ENCODE measurements at places on chromosomes 2 and 18. TPM values are rescaled to one million over a fixed set of nuclear protein-coding genes. Genes with fewer than 3 reads are reported as not detected.

- peak; percentile 70 for DNase-seq
These were observed 54.9 kb downstream of the EXOC6B start for GRCh38 chr2:72770879-72771461.

Gene IL1RN
- 3.2 TPM for polyA plus RNA-seq

DNA sequence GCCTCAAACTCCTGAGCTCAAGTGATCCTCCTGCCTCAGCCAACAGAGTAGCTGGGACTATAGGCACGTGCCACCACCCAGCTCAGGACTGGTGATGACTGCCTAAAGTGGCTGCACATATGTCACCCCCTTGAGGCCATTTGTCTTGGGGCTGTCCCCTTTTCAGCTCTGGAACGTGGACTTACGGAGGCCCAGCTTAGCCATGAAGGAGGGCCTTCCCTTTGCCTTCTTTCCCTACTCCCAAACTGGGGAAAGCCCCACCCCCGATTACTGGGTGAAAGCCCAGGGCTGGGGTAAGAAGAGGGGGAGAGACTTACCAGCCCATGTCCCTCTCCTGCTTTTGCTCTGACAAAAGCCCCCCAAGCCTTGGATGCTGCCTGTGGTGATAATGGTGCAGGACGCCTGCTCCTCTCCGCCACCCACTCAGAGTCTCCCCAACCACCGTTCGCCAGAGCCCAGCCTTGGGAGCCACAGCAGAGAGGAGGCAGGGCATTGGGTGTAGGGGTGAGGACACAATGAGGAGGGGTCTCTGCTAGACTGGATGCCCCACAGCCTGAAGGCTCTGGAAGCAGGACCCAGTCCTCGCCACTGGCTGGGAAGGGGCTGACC is 2.5 kb upstream of the DUSP2 start:
- DNase-seq = no peak

- peak; percentile 78 for DNase-seq
These were observed 81.1 kb downstream of the RTP5 start for GRCh38 chr2:241950413-241951315.

Measured in left kidney (tissue), 8 donors.